ENCODE measurements at places on chromosomes 6 and 20. TPM values are rescaled to one million over a fixed set of nuclear protein-coding genes. Genes with fewer than 3 reads are reported as not detected.

GRCh38 chr6:135314543-135314942 lies 133.4 kb downstream of the MYB start:
- no peak for DNase-seq

- DNase-seq: peak; percentile 61
These were observed 10.5 kb upstream of the KIAA1755 start for GRCh38 chr20:38270869-38271605.

- DNase-seq: no peak
These were observed 1.0 kb upstream of the E2F3 start for GRCh38 chr6:20400456-20401204.

Gene ADGRF5
- not detected for total RNA-seq

Gene LAMP5
- not detected for total RNA-seq

GRCh38 chr6:11891547-11891946 lies 112.9 kb upstream of the ADTRP start:
- DNase-seq: no peak

Gene SLC2A10
- total RNA-seq: 7.9 TPM

DNA sequence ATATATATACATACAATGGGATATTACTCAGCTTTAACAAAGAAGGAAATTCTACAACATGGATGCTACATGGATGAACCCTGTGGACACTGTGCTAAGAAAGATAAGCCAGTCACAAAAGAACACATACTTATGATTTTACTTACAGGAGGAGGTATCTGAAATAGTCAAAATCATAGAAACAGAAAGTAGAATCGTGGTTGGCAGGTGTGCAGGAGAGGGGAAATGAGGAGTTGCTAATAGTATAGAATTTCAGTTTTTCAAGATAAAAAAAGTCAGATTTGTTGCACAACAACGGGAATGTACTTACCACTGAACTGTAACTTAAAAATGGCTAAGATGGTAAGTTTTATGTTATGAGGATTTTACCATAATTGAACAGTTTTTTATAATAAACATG lies 706.3 kb downstream of the TFAP2A start:
- DNase-seq: no peak

GRCh38 chr6:4901386-4902061 lies 102.3 kb downstream of the RPP40 start:
- no peak for DNase-seq

Gene NKX2-4
- total RNA-seq: not detected

DNA sequence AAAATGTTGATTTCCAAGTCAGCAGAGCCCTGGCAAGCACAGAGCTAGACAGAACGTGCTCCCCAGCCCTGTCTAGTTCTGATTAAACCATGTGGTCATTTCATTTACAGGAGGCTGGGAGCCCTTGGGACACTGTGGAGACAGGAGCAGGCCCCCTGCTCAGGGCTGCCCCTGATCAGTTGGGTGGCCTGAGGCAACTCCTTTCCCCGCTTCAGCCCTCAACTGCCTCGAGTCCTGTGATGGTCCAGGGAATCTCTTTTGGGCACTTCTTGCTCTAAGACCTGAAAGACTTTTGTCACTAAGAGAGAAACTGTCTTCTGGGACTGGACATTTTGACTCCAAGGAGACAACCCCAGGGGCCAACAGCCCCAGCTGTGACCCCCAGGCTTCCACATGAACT lies 13.5 kb downstream of the DYNLRB1 start:
- no peak for DNase-seq

Gene ZNF165
- 2.1 TPM for total RNA-seq

- no peak for DNase-seq
These were observed 800.1 kb downstream of the TFAP2A start for GRCh38 chr6:9614778-9615177.

GRCh38 chr6:90905351-90905750 lies 318.5 kb upstream of the MAP3K7 start:
- no peak for DNase-seq
